ENCODE measurements at places on chromosomes 7 and 10.

DNA sequence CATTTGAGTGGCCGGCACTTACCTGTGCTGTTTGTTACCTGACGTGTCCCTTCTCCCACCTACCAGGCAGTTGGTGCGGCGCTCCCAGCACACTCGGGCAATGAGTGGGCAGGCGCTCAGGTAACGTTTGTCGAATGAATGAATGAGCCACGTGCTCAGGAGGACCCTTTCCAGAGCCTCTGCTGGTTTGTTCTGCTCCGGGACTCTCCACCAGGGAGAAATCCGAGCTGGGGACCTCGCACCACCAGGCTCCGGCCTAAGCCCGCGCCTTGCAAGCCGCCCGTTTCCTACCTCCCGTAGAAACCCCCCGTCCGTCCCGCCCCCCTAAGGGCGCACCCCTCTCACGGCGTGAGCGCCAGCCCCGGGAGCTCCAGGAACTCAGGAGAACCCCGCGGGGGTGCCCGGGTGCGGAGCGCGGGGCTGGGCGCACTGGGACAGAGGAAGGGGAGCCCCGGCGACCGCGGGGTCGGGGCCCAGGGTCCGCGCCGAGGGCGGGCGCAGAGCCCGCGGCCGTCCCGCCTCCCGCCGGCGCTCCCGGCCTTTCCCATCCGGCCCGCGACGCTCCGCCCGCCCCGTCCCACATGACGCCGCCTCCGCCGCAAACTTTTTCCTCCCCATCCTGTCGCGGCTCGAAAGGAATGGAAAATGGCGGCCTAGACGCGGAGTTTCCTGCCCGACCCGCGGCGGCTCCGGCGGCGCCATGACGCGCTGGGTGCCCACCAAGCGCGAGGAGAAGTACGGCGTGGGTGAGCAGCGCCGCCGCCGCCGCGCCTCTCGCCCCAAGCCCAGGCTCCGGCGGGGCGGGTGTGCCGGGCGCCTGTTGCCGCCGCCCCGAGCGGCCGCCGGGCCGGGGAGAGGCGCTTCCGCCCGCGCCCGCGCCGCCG is at the start of gene DOCK1:
DOCK1 (plus strand) TSS at position 611 of the 884 bp plus-strand sequence; CDS start at position 701, 90 bp downstream.
- DNase-seq: no peak

DNA sequence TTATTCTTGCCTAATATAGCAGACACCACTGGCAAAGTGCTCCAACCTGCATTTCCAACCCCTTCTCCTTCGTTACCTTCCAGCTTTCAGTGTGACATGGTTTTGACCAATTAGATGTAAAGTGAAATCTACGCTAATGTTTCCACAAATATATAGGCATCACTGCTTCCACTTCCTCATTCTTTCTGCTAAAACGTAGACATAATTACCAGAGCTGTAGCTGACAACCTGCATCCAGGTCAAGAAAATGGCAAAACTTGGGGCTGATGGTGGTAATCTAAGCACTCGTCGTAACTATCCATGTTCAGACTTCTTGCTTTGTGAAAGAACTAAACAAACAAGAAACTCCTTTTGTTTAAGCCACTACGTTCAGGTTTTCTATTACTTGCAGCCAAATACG is 41.8 kb upstream of the COL1A2 start:
- DNase-seq: no peak

DNA sequence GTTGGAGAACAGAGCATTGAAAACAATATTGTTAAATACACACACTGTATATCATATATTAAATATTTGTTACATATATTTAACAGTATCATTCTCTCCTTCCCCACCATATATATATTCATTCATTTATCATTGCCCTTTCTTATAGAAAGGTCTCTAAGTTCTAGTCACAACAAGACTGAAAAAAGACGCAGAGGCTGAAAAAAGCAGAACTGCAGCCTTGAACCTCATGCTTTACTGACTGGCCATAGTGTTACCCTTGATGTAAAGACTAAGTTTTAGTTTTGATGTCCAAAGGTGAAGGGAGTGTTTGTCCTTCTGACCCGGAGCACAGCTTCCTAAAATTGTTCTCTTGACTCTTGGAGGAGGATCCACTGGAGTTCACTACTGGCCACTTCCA is 247.9 kb downstream of the PTEN start:
- DNase-seq: no peak

GRCh38 chr10:117885206-117885829 is 161.4 kb downstream of the RAB11FIP2 start:
- DNase-seq: no peak

DNA sequence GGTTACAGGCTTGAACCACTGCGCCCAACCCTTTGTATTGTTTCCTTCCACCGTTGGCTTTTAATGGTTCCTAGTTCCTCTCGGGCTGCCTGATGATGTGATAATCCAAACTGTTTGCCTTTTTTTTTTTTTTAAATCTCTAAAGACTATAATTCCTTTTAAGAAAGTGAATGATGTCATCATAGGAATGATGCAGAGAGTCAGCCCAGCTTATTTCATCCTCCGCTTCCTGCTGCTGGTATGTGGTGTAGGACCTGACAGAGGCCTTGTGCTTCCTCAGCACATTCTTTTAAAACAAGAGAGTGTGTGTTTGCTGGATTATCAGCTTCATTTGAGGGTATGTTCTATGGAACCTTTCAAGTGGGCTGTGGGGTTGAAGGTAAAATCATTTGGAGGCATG is 241.4 kb downstream of the LRMDA start:
- DNase-seq: no peak

DNA sequence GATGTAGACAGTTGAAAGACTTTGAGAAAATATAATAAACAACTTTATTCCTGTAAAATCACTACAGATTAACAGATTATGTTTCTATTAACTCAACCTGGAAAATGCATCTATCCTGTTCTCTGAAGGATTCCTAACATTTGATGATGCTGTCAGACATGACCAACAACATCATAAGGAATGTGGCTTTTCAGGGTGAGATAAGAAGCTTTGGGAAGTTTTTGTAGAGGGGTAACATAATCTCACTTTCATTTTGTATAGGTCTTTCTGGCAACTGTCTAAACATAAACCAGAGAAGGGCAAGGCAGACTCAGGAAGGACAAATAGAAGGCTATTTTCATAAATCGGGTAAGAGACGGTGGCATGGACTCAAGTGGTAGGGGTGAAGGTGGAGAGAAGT is 112.2 kb downstream of the TES start:
- no peak for DNase-seq

DNA sequence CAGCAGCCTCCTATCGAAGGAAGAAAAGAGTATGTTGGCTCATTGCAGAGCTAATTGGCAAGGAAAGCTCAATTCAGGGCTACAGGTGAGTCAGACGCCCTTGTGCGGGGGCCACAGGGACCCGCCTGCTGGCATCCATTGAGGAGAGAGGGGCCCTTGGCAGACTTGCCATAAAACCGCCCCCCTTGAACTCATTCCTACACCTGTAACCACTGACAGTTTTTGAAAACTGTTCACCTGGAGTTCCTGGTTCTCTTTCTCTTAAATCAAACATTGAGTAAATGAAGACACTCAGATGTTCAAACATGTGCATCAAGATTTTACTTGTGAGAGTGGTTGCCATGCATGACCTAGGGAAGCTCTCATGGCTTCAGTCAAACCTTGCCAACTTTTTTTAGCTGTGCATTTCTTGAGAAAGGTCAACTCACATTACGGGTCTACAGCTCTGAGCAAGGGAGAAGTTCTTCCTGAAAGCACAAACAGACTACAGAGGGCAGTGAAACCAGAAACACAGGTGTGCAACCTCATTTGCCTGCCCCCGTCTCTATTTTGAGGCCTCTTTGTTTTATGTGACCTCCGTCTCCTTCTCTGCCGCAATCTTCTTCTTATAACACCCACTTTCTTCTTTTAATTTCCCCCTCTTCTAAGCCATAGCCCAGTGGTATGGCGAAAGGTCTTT is 87.8 kb downstream of the TBXAS1 start:
- peak; percentile 7 for DNase-seq

- DNase-seq: no peak
Observed at GRCh38 chr10:51658000-51658399, 41.4 kb downstream of the CSTF2T start.

GRCh38 chr10:114855776-114856543 is 34.4 kb downstream of the FHIP2A start:
- no peak for DNase-seq

Data from stimulated activated CD8-positive, alpha-beta memory T cell treated with anti-CD3 and anti-CD28 coated beads, Interleukin-4, amount 100 ng/mL, for 4 hours (primary cell).